Left hindlimb (tissue), 1 donor: ENCODE measurements at places on chromosomes 16 and 17.
A peak's percentile ranks its signal among the peaks of the same experiment; 100 is the strongest.

- DNase-seq = no peak
Measured at GRCh38 chr16:9060225-9060624, 31.2 kb upstream of the HAPSTR1 start.

GRCh38 chr16:48790151-48790550 is 180.2 kb upstream of the N4BP1 start:
- no peak for DNase-seq

DNA sequence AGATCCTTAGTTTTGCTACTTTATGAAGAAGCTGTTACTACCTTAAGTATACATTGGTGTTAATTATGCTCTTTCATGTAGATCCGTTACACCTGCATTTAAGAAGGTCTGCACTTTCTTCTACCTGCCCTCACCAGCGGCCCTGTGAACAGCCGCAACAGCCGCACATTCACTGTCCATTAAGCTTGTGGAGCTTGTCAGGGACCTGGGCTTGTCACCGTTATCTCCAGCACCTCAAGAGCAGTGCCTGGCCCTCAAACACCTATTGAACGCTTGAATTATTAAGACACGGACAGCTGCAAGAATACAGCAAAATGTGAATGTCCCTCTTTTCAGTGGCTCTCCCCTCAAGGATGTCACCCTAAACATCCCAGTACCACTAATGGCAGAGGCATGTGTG is 3.0 kb upstream of the MXRA7 start:
- DNase-seq = no peak

DNA sequence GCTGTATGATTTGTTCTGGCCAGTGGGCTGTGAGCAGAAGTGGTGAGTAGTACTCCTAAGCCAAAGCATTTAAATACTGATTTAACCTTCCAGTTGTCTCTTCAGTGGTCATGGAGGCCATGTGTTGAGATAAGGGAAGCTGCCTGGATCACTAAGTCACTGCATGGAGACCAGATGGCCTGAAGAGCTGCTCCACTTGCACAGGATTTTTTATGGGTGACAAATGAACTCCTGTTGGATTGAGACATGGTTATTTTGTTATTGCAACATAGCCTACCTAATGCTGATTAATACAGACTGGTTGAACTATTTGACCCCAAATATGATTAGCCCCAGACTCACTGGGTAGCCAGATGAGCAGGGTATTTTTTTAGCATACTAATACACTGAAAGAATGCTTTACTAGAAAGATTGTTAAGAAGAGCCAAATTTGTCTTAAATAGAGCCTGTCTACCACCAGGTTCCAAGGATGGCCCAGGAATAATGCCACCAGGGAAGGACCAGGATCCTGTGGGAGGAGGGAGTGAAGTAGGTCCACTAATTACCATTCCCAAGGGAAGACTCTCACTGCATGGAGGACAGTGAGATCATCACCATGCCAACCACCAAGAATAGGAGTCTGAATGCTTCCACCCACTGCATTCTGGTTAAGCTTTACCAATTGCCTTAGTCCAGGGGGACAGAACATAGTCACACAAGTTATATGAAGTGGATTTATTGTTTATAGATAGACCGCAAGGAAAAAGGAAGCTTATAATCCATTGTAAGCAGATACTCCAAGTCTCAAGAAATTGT is 187.4 kb upstream of the IRX6 start:
- DNase-seq = no peak

DNA sequence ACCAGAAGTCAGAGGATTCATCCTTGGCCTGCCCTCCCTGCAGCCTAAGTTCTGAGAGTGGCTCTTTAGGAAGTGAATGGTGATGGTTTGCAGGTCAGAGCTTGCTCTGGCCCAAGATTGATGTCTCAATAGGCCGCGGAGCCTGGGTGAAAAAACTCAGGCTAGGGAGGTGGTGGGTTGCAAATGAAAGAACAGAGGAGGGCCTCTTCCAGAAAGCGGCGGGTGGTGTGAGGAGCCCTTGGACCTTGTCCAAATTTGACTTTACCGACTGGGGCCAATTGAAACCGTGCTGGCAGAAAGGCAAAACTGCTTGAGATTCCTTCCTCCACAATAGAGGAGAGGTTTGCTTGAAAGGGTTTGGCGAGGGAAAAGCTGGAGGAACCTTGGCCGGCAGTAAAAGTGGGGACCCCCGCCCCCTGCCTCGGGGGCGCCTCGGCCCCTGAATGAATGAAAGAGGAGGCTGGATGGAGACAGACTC is 331.3 kb downstream of the SEC14L1 start:
- DNase-seq = peak; percentile 82

- no peak for DNase-seq
Measured at GRCh38 chr17:81210868-81211267, 11.9 kb downstream of the CEP131 start.

DNA sequence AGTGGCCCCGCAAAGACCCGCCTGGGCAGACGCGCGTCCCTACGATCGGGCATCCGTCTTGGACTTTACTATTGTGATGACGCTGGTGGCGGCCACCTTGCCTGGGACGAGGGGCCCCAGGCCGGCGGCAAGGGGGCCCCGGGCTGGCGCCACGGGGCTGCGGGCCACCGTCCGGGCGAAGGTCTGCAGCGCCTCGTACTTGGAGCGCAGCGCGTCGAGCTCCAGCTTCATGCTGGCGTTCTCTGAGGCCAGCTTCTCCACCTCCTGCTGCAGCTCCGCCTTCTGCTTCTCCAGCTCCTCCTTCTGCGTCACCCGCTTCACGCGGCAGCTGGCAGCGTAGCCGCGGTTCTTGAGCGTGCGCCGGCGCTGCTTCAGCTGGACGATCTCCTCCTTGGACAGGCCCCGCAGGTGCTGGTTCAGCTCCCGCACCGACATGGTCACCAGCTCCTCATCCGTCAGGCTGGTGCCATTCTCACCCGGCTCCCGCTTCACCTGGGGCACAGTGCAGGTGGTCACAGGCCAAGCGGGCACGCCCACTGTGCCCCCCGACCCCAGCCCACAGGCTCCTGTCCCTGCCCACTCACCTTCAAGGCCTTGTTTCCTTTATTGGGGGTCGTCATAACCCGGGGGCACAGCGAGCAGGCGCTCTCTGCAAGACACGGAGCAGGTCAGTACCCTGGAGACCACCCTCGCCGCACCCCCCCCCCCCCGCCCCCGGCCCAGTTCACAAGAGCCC is 4.8 kb upstream of the SIRT7 start:
- DNase-seq = no peak

- peak; percentile 60 for DNase-seq
Measured at GRCh38 chr17:10034719-10035475, 129.8 kb upstream of the RCVRN start.

GRCh38 chr17:77666881-77667395 is 291.6 kb upstream of the TNRC6C start:
- DNase-seq = no peak

GRCh38 chr17:82884341-82884969 is 44.6 kb upstream of the ZNF750 start:
- DNase-seq = no peak

- DNase-seq = peak; percentile 91
Measured at GRCh38 chr17:42798383-42799380, at the start of the genes CNTD1 and COA3. Gene CNTD1, plus strand, starts transcription at chr17:42798861. Its CDS starts 207 bp downstream, at chr17:42799068. Gene COA3, minus strand, starts transcription at chr17:42798704. Its CDS starts 23 bp downstream, at chr17:42798681.

GRCh38 chr17:4818276-4818675 is 11.3 kb downstream of the PLD2 start:
- peak; percentile 18 for DNase-seq

- DNase-seq = peak; percentile 10
Measured at GRCh38 chr16:8848939-8849391, 19.8 kb downstream of the CARHSP1 start.

DNA sequence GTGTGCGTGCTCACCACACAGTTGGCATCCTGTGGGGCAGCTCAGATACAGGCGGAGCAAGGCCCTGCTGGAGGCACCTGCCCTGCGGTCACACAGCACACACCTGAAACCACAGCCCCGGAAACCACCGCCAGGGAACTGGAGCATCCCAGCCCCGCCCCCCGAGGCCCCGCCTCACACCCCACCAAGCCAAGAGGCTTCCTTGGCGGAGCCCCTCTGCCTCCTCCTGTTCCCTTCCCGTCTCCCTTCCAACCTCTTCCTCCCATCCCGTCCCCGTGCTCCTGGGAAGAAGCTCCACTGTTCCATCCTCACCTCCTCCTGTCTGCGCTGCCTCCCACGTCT is 205.5 kb downstream of the NTN1 start:
- peak; percentile 23 for DNase-seq

- DNase-seq = no peak
Measured at GRCh38 chr17:28554565-28554964, 2.1 kb upstream of the UNC119 start.

DNA sequence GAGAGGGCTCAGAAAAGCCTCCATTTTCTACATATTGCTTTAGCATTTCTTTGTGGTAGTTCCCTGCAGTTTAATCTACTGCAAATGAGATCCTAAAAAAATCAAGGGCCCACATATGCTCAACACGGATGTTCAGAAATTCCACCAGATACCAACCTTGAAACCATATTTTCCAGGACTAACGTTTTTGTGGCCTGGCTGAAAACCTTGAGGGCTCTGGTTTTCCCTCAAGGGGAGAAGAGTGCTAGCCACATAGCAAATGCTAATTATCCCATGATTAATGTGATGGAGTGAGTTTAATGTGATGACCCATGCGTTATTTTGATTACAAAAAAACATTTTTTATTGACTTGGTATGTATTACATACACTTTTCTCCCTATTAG is 68.9 kb downstream of the SNX11 start:
- DNase-seq = no peak

DNA sequence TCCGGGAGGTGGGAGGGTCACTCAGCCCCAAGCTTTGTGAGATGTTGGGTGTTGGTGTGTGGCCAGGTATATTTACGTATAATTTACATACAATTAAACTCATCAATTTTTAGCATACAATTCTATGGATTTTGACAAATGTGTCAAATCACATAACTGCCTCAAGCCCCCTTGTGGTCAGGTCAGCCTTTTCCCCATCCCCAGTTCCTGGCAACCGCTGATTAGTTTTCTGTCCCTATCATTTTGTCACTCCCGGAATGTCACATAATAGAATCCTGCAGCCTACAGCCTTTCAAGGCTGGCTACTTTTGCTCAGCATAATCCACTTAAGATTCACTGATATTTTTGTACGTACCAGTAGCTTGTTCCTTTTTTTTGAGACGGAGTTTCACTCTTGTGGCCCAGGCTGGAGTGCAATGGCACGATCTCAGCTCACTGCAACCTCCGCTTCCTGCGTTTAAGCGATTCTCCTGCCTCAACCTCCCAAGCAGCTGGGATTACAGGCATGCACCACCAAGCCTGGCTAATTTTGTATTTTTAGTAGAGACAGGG is 19.3 kb upstream of the RAI1 start:
- no peak for DNase-seq

DNA sequence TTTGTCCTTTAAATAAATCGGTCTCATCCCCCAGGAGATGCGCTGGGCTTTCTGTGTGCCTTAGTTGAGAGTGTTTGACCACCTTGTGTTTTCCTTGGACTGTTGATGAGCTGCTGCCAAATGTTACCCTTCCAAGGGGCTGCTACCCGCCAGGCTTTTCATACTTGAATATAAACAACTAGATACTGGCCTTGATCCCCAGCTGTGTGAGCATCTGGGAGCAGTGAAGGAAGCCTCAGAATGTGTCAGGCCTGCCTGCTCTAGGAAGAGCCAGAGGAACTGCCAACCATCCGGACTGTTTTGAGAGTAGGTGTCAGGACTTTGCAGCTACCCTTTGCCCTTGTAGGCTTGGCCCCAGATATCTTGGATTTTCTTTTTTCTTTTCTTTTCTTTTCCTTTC is 57.8 kb downstream of the LDHD start:
- no peak for DNase-seq

DNA sequence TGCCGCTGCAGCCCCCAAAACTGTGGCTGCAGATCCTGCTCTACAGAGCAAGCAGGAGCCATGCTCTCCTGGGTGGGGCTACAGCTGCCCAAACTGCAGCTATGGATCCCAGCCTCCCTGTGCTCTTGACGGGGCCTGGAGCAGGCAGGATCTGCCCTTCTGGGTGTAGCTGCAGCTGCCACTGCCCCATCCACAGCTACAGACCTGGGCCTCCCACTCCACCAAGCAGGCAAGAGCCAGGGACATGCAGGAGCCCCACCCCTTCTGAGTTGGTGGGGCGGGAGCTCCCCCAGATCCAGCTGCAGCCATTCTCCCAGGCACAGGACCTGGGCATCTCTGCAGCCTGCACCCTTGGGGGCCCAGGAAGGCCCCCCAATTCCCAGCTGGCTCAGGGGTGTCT is 551.2 kb upstream of the CA10 start:
- DNase-seq = no peak

- DNase-seq = no peak
Measured at GRCh38 chr17:73625006-73625405, 19.2 kb downstream of the SDK2 start.

DNA sequence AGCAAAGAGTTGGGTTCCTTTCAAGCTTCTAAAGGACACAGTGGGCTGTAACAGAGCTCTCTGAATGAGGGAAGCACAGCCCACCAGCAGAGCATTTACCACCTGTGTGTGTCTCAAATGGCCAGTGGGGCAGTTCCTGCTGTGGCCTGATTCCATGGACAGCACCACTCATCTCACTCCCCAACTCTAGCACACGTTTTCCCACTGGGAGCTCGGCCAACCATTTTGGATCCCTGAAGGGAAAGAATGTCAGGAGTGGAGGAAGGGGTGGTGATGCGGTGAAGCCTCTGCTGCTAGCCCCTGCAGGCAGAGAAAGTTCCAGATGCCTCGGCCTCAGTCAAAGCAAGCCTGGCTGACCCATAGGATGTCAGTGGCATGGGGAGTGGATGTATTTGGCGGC is 86.6 kb downstream of the PLXDC1 start:
- no peak for DNase-seq

- DNase-seq = no peak
Measured at GRCh38 chr16:19842426-19843157, 42.1 kb downstream of the GPRC5B start.

DNA sequence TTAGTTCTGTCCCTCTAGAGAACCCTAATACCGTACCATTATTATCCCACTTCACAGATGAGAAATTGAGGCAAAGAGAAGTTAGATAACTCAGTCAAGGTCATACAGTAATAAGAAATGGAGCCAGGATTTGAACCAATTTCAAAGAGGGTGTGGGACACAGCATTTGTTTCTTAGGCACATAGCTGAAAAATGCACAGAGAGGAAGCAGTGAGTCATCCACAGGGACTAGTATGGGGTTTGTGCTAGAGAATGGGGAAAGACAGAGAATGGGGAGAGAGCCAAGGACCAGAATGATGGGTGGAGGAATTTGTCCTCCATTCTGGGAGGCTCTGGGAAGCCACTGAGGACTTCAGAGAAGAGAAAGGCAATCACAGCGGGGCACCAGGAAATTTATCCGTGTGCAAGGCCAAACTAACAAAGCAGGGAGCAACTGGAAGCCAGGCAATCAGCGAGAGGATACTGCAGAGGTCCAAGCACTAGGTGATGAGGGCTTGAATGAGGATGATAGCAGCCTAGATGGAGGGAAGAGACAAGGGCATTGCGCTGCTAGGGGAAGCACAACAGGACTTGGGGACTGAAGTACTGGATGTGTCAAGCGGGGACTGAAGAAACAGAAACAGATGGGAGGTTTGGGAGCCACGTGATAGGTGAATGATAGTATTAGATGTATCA is 78.1 kb upstream of the ZFHX3 start:
- DNase-seq = no peak

DNA sequence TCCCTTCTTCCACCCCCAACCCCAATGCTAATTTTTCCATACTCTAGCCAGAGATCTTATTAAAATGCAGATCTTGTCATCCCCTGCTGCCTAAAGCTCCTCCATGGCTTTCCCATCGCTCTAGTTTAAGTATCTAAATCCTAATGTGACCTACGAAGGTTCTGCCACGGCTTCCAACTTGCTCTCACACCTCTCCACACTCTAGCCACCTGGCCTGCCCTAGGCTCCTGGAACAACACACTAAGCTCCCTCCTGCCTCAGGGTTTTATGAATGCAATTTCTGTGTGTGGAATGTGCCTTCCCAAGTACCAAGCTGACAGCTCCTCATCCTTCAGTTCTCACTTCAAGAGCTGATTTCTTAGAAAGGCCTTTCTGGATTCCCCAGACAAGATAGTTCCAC is 16.6 kb downstream of the NXPH3 start:
- DNase-seq = no peak
